ENCODE measurements at places on chromosomes 4 and X. TPM values are rescaled to one million over a fixed set of nuclear protein-coding genes. Genes with fewer than 3 reads are reported as not detected.

DNA sequence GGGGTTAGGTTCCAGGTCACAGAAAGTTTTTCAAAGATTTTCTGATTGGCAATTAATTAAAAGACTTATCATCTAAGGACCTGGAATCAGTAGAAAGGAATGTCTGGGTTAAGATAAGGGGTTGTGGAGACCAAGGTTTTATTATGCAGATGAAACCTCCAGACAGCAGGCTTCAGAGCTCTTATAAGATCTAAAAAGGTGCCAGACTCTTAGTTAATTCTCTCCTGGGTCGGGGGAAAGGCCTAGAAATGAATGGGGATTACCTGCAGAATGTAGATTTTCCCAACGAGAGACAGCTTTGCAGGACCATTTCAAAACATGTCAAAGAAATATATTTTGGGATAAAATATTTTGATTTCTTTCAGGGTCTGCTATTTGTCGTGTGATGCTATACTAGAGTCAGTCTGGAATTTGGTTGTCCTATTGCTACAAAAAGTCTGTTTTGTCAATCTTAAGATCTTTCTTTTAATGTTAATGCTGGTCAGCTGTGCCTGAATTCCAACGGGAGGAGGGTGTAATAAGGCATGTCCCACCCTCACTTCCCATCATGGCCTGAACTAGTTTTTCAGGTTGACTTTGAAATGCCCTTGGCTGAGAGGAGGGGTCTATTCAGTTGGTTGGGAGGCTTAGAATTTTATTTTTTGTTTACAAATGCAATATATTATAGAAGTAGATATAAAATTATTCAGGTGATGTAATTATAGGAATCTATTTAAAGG, 15.8 kb downstream of the EGF start:
- no peak for ATAC-seq

The SH2D1A gene
- 7.7 TPM for total RNA-seq

DNA sequence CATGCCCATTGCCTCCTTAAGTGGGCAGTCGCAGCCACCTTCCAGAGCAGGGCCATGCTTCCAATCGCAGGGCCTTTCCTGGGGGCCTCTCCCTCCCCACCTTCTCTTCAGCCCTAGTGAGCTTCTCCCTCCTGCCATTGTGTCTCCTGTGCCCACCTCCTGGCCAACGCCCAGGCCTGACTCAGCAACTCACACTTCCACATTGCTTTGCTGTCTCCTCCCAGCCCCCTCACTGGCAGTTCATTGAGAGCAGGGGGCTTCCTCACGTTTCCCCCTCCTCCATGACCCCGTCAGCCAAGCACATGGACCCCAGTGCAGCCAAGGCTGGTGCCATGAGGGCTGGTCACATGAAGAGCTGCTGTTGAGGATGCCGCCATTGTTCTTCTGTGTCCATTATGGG, 25.9 kb downstream of the HTRA3 start:
- no peak for ATAC-seq

DNA sequence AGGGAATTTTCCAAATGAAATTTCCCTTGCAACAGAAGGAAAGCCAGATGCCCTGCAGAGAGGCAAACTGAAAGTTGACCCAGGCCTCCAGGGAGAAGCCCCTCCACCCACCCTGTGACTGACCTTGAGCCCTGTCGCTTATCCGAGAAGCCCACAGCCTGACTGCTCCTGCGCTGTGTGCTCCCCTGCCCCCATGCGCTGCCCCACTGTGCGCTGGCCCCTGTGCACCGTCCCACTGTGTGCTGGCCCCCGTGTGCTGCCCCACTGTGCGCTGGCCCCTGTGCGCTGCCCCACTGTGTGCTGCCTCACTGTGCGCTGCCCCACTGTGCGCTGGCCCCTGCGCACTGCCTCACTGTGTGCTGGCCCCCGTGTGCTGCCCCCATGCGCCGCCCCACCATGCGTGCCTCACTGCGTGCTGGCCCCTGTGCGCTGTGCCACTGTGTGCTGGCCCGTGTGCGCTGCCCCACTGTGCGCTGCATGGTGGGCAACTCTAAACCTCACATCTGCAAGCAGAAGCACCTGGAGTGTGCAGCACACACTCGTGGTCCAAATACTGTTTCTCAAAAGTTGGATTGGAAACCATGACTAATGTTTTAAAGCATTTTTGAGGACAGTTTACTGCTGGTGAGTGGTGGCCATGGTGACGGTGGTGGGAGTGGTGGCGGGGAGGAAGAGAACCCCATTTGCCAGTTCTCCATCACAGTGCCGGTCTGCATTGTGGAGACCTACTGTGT, 8.3 kb upstream of the GRPEL1 start:
- ATAC-seq = no peak

DNA sequence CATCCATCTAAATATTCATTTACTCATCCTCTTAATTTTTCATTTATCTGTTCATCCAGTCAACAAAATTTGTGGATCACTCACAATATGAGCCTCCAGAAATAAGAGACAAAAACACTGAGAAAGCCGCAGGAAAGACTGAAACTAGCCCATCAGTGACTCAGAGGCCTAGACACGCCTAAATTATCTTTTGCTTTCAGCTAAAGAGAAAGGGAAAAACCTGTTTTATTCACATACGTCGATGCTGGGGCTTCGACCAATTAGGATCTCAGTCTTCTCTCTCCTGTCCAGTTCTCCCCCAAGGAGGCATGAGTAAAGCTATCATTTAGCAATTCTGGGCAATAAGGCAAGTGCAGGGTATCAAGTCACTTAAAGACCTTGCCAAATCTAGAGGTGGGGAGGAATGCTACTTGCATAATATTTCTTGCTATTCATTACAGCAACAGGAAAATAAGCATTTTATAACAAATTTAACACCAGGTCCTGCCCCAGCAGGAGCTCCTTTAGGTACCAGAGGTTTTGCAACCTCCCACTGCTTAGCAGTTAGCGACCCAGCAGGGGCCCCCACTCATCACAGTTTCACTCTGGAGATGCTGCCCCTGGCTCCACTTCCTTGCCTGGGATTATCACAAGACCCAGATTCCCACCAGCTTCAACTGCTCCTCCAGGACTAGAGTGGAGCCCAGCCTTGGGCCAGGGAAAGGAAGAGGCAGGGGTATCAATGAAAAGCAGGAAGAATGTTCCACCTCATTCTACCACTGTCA, 30.1 kb upstream of the TMEM154 start:
- no peak for ATAC-seq

- ATAC-seq = no peak
These were observed 399.9 kb downstream of the GPM6A start for GRCh38 chr4:175412161-175412560.

- ATAC-seq = no peak
These were observed 20.3 kb upstream of the LSM6 start for GRCh38 chr4:146155152-146155724.

DNA sequence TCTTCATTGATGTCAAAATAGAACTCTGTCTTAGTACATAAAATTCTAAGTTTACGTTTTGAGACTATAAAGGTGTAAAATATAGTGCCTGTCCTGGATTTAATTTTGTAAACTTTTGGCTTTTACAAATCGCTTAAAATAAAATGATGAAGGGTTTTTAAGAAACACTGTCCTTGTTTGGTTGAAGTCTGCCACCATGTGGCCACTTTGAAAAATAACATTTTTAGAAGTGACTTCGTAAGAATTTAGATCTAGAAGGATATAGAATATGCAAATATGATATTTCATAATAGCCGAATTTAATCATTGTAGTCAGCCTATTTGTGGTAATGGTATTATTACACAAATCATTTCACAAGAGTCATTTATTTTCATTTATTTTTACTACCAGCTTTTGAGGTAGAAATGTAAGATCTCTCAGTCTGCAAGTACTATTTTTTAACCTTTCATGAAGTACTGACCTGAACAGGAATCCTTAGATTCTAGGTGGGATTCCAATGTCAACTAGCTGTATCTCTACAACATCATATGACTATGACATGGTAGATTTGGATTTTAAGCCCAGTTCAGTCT, 31.0 kb upstream of the FAT4 start:
- no peak for ATAC-seq

GRCh38 chr4:183790661-183791060, 114.4 kb upstream of the STOX2 start:
- ATAC-seq = no peak

DNA sequence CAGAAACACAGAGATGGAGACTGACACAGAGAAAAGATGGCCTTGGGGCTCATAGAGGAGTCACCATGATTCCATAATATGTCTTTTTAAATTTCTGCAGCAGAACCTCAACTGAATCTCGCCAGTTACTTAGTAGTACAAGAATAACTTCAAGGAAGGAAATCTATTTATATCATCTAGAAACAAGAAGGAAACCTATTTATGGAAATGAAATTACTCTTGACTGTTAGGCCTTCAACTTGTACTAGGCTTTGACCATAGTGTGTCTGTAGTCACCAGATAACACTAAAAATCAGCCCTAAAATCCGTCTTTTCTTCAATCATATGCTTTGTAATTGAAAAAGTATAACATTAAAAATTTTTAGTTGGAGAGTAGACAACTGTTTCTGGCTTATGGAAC, 740.4 kb downstream of the TRIML1 start:
- no peak for ATAC-seq

- ATAC-seq = peak; percentile 66
These were observed 263.8 kb upstream of the RPS6KA3 start for GRCh38 chrX:20530406-20530921.

The LRAT gene
- not detected for total RNA-seq

DNA sequence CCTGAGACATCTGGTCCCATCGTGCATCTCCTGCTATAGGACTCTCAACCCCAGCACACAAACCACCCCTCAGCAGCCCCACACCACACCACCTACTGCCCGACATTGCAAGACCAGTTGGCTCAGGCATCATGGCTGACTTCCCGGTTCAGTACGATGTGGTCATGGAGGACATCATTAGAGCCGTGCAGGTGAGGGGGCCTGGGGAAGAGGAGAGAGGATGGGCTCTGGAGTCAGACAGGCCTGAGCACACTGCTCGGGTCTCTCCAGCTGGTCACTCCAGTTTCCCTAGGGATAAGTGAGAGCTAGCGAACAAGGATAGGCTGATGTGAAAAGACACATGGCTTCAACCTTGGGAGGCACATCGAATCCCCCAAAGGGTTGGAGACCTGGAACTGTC, 17.2 kb downstream of the MAGED2 start:
- ATAC-seq = no peak

- ATAC-seq = peak; percentile 73
These were observed 406.4 kb downstream of the FAM47A start for GRCh38 chrX:33725535-33726210.

The SYP gene
- 3.9 TPM for total RNA-seq

GRCh38 chrX:71493111-71493613, 39.7 kb upstream of the OGT start:
- ATAC-seq = peak; percentile 67

DNA sequence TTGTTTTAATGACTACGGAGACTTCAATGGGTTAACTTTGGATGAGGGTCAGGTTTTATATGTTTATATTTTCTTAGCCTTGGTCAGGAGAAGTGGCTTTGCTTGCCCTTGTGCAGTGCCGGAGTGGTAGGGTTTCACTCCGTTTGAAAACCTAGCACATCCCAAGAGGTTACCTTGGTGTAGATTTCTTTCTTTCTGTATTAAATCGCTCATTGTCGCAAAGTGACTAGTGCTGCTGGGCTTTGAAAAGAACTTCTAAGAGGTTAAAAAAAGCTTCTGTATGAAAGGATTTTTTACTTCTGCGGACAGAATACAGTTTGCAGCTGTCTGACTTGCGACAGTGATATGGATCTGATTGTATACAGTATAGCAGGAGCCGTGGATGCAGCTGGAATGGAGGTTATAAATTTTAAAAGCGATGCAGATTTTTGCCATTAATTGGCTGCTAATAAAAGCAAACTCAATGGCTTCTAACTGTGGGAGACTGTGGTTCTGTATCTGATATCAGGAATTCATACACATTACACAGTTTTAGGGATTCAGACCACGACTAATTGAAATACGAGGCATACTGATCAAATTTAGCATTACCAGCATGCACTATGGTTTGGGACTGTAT, 340.9 kb upstream of the PITX2 start:
- no peak for ATAC-seq

DNA sequence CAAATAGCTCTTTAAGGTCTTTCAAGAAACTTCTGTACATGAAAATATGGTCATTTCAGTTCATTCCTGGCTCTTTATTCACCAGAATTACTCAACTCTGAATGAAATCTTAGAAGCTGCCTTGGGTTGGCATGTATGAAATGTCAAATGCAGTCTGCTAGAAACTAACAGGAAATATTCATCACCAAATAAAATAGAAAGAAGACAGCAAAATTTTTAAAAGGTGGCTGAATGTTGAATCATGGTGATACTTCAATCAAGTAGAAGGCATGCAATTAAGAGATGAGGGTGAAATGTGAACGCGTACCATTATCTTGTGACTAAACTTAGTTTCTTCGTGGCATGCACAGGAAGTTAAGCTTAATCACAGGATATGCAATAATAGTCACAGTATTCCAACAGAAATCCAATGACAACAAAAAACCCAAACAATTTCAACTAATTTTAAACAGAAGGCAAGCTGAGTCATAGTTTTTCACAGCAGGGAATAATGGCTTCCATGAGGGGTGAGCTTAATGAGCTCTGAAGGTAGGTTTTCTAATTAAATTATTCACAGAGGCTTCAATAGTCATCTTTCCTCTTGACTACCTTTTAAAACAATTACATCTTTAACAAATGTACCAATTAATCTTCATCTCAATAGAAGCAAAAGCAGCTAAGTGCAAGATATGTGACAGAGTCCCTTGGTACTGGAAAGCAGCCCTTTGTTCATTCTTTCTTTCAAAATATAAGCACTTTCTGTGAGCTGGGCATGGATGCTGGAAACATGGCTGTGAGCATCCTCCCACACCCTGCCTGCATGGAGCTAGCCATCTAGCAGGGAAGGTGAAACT, 44.5 kb downstream of the SCFD2 start:
- no peak for ATAC-seq

The TEX13B gene
- not detected for total RNA-seq

DNA sequence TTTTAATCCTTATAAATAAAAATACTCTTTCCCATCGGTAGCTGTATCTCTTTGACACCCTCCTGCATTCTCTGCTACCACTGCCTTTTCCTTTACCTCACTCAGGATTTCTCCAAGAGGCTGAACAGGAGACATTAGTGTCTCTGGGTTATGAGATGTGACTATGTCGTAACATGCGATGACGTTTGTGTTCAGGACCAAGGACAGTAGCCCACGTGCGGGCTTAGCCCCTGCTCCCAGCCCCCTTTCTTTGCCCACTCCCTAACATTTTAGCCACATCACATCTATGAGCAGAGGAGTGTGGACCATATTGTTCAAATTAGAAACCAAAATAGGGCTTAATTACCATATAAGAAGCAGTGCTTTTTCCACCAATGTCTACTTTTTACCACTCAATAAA, 369.3 kb downstream of the FBXW7 start:
- ATAC-seq = no peak

The ASB12 gene
- not detected for total RNA-seq

GRCh38 chrX:37371578-37371991, 22.4 kb downstream of the PRRG1 start:
- ATAC-seq = no peak

All from gastroesophageal sphincter (tissue), 4 donors.